ENCODE measurements at places on chromosomes 13 and 19.

DNA sequence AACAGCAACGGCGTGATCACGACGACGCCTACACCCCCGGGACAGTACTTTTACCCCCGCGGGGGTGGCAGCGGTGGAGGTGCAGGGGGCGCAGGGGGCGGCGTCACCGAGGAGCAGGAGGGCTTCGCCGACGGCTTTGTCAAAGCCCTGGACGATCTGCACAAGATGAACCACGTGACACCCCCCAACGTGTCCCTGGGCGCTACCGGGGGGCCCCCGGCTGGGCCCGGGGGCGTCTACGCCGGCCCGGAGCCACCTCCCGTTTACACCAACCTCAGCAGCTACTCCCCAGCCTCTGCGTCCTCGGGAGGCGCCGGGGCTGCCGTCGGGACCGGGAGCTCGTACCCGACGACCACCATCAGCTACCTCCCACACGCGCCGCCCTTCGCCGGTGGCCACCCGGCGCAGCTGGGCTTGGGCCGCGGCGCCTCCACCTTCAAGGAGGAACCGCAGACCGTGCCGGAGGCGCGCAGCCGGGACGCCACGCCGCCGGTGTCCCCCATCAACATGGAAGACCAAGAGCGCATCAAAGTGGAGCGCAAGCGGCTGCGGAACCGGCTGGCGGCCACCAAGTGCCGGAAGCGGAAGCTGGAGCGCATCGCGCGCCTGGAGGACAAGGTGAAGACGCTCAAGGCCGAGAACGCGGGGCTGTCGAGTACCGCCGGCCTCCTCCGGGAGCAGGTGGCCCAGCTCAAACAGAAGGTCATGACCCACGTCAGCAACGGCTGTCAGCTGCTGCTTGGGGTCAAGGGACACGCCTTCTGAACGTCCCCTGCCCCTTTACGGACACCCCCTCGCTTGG is 966 bp downstream of the JUNB start:
- DNase-seq, result peak; percentile 60

DNA sequence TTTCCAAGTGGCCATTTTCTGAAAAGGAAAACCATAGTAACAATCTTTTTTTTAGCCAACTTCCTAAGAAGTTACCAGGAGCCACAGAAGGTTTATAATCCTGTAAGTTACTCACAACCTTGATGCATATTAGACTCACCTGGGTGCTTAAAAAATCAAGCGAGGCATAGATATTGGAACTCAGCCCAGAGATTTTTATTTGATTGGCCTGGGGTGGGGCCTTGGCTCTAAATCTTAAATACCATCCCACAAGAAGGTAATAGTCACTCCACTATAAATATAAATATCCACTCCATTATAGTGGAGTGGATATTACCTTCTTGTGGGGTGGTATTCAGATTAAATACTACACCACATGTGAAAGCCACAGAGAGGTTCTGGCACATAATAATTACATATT is 429.6 kb downstream of the RFC3 start:
- no peak for DNase-seq

DNA sequence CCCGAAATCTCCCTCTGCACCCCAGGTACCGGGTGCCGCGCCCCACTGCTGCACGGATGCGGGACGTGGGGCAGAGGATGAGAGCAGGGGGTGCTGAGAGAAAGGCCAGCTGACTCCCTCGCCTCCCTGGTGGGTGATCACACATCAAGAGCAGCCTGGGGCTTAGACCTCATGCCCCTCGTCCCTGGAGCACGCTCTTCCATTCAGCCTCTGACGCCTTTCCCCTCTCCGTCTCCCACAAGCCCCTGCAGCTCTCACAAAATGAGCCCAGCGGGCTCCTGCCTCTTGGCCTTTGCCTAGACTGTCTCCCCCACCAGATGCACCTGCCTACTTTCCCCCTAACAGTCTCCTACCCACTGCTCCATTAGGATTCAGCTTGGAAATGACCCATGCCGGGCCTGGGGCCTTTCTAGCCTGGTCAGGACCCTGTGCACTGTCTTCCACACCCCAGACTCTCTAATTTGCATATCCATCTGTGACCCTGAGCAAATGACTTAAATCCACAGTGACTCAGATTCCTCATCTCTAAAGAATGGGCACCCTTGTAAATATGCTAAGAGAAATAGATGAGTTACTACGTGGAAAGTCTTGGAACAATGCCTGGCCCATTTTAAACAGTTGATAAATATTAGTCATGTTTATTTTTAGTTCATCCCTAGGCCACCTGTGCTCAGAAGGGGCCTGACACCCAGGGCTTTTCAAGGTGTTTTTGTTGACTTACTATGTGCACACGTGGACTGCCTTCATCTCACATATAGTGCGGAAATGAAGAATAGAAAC is 582 bp upstream of the PTPRH start:
- DNase-seq, result no peak

GRCh38 chr13:80086304-80086721 is 254.6 kb downstream of the SPRY2 start:
- no peak for DNase-seq

DNA sequence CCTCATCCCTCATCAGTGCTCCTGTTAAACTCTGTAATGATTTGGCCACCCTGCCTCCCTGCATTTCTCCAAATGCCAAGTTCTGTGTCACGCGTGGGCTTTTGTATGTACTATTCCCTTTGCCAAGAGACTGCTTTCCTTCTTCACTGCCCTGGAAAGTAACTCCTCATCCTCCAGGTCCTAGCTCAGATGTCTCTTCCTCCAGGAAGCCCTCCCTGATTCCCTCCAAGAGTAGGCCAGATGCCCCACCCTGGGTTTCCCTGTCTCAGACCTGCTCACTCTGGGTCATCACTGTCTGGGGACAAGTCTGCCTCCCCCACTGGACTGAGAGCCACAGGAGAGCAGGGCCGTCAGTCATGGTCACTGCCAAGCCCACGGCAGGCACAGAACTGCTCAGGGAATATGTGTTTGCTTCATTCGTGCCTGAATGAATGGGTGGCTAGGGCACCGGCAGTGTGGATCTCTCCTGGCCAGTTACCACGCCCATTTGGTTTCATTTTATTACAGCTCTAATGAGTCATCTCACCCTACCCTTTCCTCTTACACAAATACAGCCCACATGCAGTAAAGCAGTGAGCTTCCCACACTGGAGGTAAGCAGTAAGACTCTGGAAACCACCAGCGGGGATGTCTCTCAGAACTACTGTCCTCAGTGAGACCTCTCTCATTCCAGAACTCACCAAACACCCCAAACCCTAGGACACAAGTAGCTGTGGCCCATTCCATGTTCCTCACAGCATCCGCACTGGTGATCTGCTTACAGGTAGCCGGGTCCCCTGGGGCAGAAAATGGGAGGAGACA is 12.1 kb upstream of the GPR4 start:
- no peak for DNase-seq

- DNase-seq, result peak; percentile 59
These were observed 1.7 kb upstream of the LYL1 start for GRCh38 chr19:13104360-13104847.

DNA sequence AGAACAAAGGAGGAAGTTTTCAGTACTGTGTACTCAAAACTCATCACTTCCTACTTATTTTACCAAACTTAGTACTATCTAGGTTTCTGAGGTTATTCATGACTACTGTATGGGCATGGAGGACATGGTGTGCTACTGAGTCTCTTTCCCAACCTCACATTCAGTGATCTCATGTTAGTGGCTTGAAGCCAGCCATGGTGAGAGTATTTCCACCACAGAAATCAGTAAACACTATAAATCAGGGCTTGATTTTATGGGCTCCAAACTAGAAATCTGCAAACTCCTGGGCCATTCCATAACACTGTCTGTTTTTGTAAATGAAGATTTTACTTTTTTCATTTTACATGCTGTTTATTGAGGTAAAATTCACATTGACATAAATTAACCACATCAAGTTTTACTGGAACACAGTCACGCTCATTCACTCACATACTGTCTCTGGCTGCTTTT is 19.7 kb downstream of the MED26 start:
- DNase-seq, result no peak

- DNase-seq, result no peak
These were observed 149.1 kb downstream of the SLITRK5 start for GRCh38 chr13:87820241-87820640.

DNA sequence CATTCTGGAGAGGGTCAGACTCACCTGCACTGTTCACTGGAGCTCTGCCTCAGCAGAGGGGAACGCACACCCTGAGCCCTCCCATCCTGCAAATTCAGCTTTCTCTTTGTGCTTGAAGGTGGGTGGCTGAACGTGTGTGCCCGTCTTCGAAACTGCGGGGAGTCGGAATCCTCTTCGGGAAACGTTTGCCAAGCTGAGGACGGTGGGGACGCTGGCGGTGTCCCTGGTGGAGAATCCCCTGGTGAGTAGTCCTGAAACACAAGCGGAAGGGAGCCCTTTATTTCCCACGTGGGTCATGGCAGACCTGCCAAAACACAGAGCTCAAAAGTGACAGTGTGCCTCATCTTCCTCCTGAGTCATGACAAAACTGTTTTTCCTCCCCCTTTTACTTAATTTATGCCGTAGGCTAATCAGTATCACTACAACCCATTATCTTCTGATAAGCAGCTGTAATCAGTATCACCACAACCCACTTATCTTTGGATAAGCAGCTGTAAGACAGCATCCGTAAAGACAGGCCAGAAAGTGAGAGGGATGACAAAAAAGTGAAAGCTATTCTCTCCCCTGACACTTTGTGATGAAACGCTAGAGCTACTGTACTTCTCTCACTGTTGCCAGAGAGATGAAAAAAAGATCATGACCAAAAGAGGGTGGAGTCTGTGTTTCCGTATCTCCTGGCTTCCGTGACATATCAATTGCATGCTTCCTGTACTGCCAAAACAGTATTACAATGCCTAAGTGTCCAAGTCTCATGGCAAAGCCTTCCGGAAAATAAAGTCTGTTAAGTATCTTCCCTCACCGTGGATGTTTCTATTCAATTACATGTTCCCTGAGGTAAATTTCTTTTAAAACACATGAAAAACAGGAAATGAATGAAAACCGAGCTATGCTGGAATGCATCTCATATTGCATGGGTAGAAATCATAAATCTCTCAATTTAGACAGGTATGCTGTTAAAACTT is 155.5 kb downstream of the TBC1D4 start:
- peak; percentile 26 for DNase-seq

- DNase-seq, result no peak
These were observed 6.4 kb downstream of the JAK3 start for GRCh38 chr19:17841371-17841809.

DNA sequence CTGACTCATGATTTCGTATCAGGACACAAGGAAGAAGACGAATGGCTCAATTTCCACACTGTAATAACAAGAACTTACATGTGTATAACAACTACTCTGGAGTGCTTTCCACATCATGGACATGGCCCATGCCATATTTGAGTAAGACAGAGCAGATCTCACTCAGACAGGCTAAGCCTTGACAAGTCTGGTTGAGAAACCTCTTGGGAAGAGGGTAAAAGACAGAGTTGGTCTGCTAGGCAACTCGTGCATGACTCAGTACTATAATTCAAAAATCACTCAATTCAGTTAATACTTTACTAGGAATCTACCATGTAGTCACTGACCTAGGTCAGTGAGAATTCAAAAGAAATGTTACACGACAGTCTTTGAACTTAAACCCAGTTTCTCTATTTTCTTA is 5.7 kb upstream of the THSD1 start:
- no peak for DNase-seq

GRCh38 chr19:31821346-31821745 is 472.1 kb upstream of the TSHZ3 start:
- DNase-seq, result no peak

- peak; percentile 44 for DNase-seq
These were observed at the start of gene CELF5 for GRCh38 chr19:3224346-3225168. TSS of gene CELF5 (plus strand) at chr19:3224661. CDS start at chr19:3224740, 79 bp downstream.

DNA sequence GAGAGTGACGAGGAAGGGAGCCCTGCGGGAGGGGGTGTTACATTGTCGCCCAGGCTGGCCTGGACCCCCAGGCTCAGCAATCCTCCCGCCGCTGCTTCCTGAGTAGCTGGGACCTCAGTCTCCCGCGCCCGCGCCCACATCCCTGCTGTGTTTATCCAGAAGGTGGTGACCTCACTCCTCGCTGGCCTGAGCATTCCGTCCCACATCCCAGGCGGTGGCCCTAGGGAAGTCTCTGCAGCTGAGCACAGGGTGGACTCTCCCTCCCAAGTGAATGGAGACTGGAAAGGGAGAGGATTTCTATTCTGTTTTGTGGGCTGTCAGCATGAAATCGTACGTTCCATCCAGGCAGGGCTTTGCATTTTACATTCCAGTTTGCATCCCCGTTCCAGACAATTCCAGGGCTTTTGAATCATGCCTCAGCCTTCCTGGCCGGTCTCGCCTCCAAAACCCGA is 401 bp upstream of the ZNF765 start:
- DNase-seq, result no peak

- DNase-seq, result no peak
These were observed 2.4 kb downstream of the CUL4A start for GRCh38 chr13:113211774-113212173.

DNA sequence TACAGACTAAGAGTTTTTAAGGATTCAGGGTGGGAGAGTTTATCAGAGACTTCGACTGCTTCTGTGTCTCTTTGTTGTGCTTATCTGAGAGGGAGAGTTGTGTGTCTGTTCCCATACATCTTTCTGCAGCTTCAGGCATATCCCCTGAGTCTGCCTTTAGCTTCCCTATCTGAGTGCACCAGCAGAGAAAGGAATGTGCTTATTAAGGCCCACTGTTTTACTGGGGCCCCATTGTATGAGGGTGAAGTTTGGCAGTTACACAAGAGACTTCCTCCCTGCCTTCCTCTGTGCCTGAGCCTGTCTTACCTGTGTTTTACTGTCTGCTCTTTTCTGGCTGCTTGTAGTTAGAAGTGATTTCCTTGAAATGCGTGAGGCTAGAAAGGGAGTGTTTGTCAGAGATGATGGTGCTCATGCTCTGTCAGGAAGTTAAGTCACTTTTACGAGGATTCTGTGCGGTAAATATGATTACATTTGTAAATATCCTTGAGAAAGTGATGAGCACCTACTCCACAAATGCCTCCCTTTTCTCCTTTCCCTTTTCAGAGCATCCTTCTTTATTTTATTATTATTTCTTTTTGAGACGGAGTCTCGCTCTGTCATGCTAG is 1228.9 kb upstream of the MIR17HG start:
- no peak for DNase-seq

- DNase-seq, result no peak
These were observed 979.6 kb downstream of the PCDH17 start for GRCh38 chr13:58611117-58611516.

GRCh38 chr13:51740698-51741097 is 63.3 kb downstream of the DHRS12 start:
- DNase-seq, result no peak

GRCh38 chr19:7699417-7700401 is 2.2 kb downstream of the FCER2 start:
- no peak for DNase-seq

- no peak for DNase-seq
These were observed 9.4 kb upstream of the GRAMD1A start for GRCh38 chr19:34990578-34991192.

DNA sequence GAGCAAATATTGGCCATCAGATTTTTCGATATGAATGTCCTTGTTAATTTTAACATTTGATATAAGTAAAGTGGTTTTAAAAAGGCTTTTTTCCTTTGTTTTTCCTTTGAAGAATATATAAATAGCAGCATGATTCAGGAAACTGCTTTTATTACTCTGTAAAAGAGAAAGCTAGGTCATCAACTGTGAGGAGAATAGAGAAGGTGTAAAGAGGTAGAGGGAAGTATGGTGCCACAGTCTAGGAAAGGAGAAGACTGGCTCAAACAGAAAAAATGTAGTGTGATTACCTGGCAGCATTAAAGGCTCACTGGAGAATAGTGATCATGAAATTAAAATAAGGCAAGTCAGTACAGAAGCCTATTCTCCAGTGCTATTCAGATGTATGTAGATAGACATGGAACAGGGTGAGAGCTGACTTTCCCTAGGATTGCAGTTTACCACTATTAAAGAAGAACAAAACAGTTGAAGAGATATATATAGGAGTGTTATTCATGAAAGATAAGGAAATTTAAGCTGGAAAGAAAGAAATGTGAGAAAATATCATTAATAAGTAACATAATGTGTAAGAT is 1115.9 kb upstream of the PCDH9 start:
- DNase-seq, result no peak

Measured in stimulated activated CD8-positive, alpha-beta memory T cell treated with anti-CD3 and anti-CD28 coated beads, Interleukin-4, amount 100 ng/mL, for 24 hours (primary cell).